ENCODE measurements at places on chromosomes 13 and 19.

DNA sequence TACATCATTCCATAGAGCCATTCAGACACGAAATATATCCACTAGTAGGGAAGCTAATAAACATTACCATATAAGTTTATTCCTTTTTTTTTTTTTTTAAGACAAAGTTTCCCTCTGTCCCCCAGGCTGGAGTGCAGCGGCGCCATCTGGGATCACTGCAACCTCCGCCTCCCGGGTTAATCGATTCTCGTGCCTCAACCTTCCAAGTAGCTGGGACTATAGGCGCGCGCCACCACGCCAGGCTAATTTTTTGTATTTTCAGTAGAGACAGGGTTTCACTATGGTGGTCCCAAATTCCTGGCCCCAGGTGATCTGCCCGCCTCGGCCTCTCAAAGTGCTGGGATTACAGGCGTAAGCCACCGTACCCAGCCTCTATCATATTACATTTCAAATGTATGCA is 612 bp upstream of the ZNF154 start:
- DNase-seq = no peak

DNA sequence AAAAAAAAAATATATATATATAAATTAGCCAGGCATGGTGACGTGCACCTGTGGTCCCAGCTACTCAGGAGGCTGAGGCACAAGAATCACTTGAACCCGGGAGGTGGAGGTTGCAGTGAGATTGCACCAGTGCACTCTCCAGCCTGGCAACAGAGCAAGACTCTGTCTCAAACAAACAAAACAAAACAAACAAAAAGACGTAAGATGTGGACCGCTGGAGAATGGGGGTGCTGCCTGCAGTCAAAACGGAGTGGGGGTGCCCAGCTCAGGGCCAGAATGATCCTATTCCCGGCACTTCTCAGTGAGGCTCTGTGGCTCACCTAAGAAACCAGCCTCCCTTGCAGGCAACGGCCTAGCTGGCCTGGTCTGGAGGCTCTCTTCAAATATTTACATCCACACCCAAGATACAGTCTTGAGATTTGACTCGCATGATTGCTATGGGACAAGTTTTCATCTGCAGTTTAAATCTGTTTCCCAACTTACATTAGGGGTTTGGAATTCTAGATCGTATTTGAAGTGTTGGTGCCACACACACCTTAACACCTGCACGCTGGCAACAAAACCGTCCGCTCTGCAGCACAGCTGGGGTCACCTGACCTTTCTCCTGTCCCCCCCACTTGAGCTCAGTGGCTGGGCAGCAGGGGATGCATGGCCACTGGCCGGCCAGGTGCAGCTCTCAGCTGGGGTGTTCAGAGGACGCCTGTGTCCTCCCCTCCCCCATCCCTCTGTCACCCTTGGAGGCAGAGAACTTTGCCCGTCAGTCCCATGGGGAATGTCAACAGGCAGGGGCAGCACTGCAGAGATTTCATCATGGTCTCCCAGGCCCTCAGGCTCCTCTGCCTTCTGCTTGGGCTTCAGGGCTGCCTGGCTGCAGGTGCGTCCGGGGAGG is at the start of gene F7:
TSS of gene F7 (plus strand) at position 760 of the 889 bp plus-strand sequence. CDS start at position 811, 51 bp downstream.
- DNase-seq = no peak

DNA sequence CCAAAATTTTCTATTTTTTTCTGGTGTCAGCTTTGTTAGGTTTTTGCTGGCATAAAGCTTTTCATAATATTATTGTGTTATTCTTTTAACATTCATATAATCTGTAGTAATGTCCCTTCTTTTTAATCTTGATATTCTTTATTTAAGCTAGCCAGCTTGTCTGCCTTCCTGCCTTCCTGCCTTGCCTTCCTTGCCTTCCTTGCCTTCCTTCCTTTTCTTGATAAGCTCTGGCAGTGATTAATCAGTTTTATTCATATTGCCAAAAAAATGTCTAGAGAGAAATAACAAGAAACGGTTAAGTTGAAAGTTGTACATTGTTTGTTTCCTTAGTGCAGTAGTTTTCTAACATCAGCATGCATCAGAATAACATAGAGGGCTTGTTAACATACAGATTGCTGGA is 257.5 kb downstream of the MAB21L1 start:
- no peak for DNase-seq

GRCh38 chr13:110138700-110139036 is 168.3 kb downstream of the COL4A1 start:
- DNase-seq = no peak

- DNase-seq = no peak
Observed at GRCh38 chr19:51341976-51342580, at the start of gene VSIG10L. Gene VSIG10L (minus strand): TSS chr19:51342139. CDS start chr19:51342124, 15 bp downstream.

DNA sequence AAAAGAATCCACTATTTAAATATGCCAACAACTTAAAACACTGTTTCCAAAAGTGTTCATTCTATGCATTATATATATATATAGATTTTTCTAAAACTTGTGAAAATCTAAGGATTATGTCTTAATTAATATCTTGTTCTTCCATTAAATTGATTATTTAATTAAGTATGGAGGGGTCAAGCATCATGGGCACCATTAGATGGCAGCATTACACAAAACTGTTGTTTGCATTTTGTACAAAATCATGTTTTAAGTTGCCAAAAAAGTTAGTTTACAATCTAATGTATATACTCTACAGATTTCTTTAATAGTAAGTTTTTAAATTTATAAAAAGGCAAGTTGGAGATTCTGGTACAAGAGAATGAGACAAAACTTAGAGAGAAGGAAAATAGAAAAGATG is 213.2 kb upstream of the EDNRB start:
- DNase-seq = no peak

DNA sequence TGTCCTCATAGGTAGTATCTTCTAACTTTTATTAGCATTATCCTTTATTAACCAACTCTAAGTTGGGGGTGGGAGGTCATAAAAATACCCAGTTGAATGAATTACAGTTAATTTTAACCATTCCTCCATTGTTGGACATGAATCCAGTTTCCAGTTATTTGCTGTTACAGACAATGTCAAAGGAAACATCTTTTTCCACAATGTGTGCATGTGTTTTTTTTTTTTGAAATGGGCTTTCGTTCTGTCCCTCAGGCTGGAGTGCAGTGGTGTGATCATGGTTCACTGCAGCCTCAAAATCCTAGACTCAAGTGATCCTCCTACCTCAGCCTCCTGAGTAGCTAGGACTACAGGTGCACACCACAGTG is 32.0 kb downstream of the KLF5 start:
- DNase-seq = no peak

DNA sequence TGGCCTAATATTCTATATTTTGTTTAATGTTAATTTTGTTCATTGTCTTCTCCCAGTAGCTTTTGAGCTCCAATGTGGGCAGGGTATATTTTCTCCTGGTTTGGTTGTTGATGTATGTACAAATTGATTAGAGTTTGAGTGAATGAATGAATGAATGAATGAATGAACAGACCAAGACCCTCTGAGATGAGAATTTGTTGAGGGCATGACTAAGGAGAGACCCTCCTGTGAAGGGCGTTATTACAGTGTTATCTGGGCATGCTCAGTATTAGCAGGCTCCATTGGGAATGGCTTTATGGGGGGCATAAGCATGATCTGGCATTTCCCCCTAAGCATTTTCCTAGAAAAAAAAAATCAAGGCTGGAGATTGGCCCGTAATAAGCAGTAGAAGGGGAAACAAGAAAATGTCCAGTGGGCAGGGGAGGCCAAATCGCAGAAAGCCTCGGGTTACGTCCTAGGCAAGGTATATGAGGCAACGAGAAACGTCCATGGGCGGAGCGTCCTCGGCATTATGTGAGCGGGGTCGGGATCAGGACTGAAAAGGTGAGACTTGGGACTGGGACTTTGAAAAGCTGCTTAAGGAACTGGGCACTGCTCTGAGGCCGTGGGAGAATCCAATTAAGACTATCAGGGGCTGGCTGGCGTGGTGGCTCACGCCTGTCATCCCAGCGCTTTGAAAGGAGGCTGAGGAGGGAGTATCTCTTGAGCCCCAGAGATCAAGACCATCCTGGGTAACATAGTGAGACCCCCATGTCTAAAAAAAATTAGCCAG is 904 bp upstream of the ARHGAP33 start:
- no peak for DNase-seq

DNA sequence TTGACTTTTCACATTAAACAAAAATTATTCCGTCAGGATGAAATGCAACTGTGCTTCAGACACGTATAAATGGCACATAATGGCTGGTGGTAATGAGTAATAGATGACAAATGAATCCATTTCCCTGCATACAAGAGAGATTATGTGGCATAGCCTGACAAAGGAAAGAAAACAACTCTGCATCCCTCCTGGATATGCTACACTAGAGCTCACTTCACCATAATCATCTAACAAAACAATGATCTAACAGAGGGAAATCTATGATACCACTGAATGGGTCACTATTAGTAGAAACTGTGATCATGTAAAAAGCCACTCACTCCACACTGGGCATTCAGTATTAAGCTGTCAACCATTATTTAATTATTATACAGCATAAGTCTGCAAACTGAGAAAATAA is 1498.4 kb downstream of the EFNB2 start:
- DNase-seq = peak; percentile 41

- no peak for DNase-seq
Observed at GRCh38 chr13:54859827-54860226, 1831.2 kb downstream of the OLFM4 start.

DNA sequence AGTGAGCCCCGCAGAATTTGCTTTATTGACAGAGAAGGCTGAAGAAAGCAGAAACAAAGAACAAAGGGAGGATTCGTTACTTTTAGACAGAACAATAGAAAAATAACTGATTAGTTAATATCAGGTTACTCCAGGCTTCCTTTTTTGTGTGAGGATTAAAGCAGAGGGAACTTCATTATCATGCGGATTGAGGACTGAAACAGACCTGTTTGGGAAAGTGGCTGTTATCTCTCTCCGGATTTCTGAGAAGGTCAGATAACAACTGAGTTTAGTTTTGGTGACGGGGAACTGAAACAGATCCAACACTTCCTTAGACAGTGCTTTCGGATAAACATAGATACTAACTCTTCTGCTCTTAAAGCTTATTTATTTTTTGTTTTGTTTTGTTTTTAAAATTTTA is 246.4 kb upstream of the ZNF507 start:
- no peak for DNase-seq

- DNase-seq = no peak
Observed at GRCh38 chr19:5155586-5156210, 184.9 kb downstream of the PTPRS start.

GRCh38 chr19:28504139-28504538 is 708.8 kb downstream of the UQCRFS1 start:
- no peak for DNase-seq

DNA sequence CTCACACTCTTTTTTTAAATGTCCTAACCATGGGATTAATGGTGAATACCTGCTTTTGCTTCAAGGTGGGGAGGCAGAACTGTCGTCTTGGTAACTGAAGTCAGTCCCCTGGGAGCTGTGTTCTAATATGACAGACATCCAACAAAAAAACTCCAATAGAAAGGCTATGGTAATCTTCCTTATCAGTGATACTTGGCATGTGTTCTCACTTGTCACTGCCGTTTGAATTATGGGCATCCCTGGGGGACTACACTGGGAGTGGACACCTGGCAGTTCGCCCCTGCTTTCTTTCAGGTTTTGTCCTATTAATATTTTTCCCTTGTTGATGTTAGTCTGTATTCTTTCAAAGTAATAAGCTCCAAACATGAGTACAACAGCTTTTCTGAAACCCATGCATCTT is 252.6 kb downstream of the SLITRK5 start:
- DNase-seq = no peak

DNA sequence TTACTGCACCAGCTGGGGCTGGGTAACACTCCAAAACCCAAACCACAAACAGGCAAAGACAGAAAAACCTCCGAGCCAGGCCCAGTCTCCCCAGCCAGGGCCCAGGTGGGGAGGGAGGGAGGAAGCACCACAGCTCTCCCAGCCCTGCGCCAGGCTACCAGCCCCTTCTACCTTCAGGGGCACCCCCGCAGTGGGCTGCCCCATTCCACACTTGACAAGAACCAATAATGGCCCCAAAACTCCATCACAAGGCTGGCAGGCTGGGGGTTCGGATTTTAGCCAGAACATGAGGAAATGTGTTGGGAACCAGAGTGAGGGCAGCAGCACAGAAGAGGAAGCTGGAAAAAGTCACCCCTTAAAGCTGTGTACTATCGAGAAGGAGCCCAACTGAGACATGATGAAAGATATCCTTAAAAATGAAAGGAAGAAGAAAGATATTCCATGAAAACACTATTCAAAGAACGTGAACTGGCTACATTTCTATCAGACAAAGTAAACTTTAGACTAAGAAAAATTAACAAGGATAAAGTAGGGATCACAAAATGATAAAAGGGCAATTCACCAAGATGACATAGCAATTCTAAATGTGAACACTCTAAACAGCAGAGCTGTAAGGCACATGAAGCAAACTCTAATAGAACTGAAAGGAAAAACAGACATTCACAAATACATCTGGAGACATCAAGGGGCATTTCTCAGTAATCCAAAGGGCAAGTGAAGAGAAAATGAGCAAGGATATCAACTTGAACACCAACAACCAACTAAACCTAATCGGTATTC is 12.9 kb downstream of the TUBGCP3 start:
- DNase-seq = no peak

DNA sequence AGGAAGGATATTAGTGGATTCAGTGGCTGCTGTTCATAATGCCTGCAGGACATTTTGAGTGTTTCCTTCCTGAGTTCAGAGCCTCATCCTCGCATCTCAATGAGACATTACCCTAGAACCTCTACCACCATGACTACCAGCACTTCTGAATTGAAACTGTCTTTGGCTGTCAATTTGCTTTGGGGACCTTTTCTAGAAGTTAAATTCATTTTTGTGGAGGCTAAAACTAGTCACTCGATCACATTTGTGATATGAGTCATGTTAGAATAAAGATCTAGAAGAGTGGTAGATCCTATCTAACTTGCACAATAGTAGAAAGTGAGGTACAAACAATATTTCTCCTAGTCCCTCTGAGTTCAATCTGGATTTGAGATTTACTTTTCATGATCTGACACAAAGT is 124.9 kb downstream of the KCNRG start:
- DNase-seq = no peak

GRCh38 chr13:30044932-30045331 is 194.5 kb upstream of the UBL3 start:
- no peak for DNase-seq

- DNase-seq = no peak
Observed at GRCh38 chr13:30134578-30134977, 172.8 kb downstream of the KATNAL1 start.

DNA sequence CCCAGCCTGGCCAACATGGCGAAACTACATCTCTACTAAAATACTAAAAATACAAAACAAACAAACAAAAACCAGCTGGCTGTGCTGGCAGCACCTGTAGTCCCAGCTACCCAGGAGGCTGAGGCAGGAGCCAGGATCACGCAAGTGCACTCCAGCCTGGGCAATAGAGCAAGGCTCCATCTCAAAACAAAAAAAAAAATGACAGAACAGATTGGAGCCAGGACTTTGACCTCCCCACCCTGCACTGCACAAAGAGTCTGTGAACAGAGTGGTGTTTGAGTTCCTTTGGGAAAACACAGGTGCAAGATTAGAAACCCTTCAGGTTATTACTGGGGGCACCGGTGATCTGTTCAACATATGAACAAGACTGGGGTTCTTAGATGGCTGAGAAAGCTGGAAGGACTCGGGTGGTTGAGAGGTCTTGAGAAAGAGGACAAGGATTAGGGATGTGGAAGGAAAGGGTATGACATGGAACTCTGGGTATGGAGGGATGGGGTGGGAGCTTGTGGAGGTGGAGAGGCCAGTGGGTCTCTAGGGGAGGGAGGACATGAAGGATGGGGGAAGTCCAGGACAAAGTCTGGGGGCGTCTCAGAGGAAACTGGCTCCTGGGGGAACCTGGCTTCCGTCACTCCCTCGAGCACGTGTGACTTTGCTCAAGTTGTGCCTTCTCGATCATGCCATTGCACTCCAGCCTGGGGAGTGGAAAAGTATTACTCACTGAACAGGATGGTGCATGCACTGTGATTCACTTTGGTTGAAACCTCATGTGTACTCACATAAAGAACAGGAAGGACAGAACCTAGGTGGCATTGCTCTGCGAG is 25.9 kb downstream of the RCN3 start:
- DNase-seq = peak; percentile 39
